ENCODE measurements at places on chromosomes 7 and 10.
A peak's percentile ranks its signal among the peaks of the same experiment; 100 is the strongest.

- H3K27ac ChIP-seq, result no peak overlapping the region
- H3K4me3 ChIP-seq, result no peak overlapping the region
- no peaks in the 10 kb centered on the region for H3K4me1 ChIP-seq
Measured at GRCh38 chr7:93036807-93037206, 81.0 kb downstream of the SAMD9 start.

DNA sequence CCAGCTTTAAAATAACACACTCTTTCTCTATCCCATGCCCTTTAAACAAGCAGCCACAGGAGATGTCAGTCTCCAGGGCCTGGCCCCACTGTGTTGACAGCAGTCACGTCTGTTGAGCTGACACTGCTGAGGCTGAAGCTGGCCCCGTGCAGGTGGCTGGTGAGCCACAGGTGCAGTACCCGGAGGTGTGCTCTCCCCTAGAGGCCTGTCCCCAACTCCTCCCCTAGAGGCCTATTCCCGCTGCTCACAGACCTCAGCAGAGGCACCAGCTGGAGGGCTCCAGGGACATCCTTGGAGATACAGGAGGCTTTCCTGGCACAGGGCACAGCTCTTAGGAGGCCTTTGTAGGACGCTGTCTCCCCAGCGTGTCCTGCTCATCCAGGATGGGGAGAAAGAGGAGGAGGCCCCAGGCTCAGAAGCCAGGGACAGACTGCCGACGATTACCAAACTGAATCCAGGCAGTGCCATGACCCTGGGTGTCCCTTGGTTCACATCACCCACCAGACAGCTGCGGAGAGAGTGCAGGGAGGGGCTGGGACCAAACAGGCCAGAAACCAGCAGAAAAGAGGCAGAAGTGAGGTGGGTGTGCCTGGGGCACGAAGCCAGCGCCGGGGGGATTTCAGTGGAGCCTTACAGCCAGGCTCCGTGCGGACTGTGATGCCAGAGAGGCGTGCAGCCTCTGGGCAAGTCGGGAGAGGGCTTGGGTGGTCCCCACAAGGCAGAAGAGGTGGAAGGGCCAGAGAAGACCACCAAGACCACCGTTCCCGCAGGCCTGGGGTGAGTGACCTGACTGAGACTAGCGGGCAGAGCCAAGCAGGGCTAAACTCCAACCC is 18.5 kb upstream of the TTYH3 start:
- H3K4me3 ChIP-seq, result peak overlapping the region; percentile 11
- DNase-seq, result peak; percentile 72
- H3K4me1 ChIP-seq, result peaks cover 21% of the 10 kb centered on the region
- H3K27me3 ChIP-seq, result no peaks in the 10 kb centered on the region
- peak overlapping the region; percentile 75 for H3K27ac ChIP-seq

GRCh38 chr7:2612445-2613097 is 19.2 kb upstream of the TTYH3 start:
- H3K36me3 ChIP-seq, result no peaks in the 10 kb centered on the region
- H3K4me3 ChIP-seq, result no peak overlapping the region

DNA sequence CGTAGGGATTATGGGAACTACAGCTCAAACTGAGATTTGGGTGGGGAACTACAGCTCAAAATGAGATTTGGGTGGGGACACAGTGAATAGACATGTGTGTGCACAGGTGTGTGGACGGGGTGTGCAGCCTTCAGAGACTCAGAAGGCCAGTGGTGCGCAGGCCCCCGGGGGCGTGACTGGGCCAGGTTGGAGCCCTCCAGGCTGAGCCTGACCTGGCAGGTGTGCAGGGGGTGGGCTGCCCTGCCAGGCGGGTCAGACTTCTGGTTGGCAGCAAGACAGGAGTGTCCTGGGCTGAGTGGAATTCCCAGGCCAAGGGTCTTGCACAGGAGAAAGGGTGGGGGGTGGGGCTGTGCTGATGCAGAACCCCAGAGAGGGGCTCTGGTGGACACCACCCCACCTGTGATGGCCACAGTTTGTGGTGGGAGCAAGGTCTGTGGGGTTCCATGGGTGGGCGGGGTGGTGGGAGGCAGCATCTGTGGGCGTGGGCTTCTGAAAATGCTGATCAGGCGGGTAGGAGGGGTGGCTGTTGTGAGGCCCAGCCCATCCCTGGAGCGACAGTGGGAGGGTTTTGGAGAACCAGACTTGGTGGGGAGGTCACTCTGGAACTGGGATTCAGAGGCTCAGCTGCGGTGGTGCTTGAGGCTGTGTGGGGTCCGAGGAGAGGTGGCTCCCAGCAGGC is 29.3 kb upstream of the PSMG3 start:
- H3K27ac ChIP-seq, result no peak overlapping the region
- no peak for DNase-seq
- peaks cover 15% of the 10 kb centered on the region for H3K27me3 ChIP-seq
- H3K4me1 ChIP-seq, result no peaks in the 10 kb centered on the region
- no peak overlapping the region for H3K4me3 ChIP-seq

GRCh38 chr7:86929293-86930109 is 130.0 kb downstream of the ELAPOR2 start:
- H3K4me1 ChIP-seq, result peaks cover 4% of the 10 kb centered on the region
- no peaks in the 10 kb centered on the region for H3K36me3 ChIP-seq
- H3K4me3 ChIP-seq, result no peak overlapping the region
- no peak for DNase-seq
- H3K27ac ChIP-seq, result no peak overlapping the region

DNA sequence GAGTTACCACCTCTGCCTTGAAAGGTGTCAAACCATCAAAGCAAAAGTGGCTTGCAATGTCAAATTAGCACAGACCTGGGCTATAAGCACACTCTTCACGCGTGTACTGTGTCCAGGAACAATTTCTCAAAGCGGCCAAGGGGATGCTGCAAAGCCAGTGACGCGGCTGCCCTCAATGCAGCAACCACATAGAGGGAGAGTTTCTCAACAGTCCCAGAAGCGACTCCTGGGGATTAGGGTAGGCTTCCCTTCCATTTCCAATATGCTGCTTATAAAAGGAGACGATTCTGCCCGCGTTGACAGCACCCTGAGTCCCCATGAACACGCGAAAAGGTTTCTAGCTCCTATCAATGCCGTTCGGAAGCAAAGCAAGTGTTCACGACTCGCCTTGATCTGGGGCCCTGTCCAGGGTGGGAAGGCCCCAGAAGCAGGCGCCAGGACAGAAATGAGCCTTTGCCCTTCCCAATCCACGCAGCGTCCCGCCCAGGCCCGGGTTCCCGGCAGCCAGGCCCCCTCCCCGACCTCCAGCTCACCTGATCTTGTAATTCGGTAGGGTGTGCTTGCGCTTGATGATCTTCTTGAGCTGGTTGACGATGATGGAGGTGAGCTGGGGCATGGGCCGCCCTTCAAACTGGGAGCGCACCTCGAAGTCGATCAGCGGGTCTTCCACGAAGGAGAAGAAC is 1.3 kb downstream of the PDZD8 start:
- DNase-seq, result peak; percentile 45
- peaks cover 29% of the 10 kb centered on the region for H3K4me1 ChIP-seq
- no peaks in the 10 kb centered on the region for H3K36me3 ChIP-seq
- no peaks in the 10 kb centered on the region for H3K27me3 ChIP-seq

- H3K27me3 ChIP-seq, result no peaks in the 10 kb centered on the region
- no peak overlapping the region for H3K4me3 ChIP-seq
- H3K27ac ChIP-seq, result no peak overlapping the region
- no peaks in the 10 kb centered on the region for H3K36me3 ChIP-seq
Measured at GRCh38 chr7:89796481-89796880, 357.8 kb upstream of the STEAP1 start.

- peak overlapping the region; percentile 43 for H3K27ac ChIP-seq
- peaks cover 10% of the 10 kb centered on the region for H3K36me3 ChIP-seq
- peak; percentile 89 for DNase-seq
- H3K4me1 ChIP-seq, result peaks cover 19% of the 10 kb centered on the region
- H3K27me3 ChIP-seq, result no peaks in the 10 kb centered on the region
- H3K4me3 ChIP-seq, result no peak overlapping the region
Measured at GRCh38 chr10:44955413-44956070, 4.1 kb upstream of the RASSF4 start.

- DNase-seq, result no peak
- no peaks in the 10 kb centered on the region for H3K27me3 ChIP-seq
- H3K27ac ChIP-seq, result no peak overlapping the region
Measured at GRCh38 chr10:62015994-62016393, 114.5 kb downstream of the ARID5B start.

GRCh38 chr10:105644091-105644490 is 1003.0 kb downstream of the SORCS3 start:
- H3K27ac ChIP-seq, result no peak overlapping the region
- H3K36me3 ChIP-seq, result no peaks in the 10 kb centered on the region
- DNase-seq, result no peak
- no peaks in the 10 kb centered on the region for H3K27me3 ChIP-seq
- H3K4me3 ChIP-seq, result no peak overlapping the region

DNA sequence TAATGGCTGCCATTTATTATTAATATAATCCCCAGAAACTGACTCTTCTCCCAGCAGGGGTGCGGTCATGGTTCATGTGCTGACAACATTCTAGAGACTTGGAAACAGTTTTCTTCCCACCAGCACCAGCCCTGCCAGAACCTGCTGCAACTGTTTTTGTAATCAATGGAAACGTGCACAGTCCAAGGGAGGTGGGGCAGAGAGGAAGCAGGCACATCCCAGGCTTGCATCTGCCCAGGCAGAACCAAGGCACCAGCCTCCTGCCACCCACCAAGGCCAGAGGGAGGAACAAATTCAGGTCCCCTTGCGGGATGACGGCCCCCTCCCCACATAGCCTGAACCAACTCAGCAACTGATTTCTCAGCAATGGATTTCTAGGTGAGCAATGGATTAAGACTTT is 119.0 kb downstream of the OAT start:
- DNase-seq, result no peak
- peaks cover 2% of the 10 kb centered on the region for H3K4me1 ChIP-seq
- H3K27ac ChIP-seq, result no peak overlapping the region
- no peaks in the 10 kb centered on the region for H3K36me3 ChIP-seq
- H3K4me3 ChIP-seq, result no peak overlapping the region

DNA sequence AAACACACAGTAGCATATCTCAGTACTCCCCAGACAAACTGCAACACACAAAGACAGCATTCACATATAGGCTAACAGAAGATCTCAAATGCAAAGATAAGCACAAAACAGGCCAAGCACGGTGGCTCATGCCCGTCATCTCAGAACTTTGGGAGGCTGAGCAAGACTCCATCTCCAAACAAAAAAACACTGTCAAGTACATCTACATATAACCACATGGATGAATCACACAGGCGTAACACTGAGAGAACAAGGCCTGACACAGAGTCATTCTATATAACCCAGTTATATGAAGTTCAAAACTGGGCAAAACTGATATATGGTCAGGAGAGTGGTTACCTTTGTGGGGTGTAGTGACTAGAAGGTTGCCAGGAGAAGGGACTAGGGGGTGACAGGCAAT is 506.4 kb downstream of the KCNMA1 start:
- H3K27ac ChIP-seq, result no peak overlapping the region
- H3K36me3 ChIP-seq, result no peaks in the 10 kb centered on the region
- H3K4me3 ChIP-seq, result no peak overlapping the region
- H3K4me1 ChIP-seq, result no peaks in the 10 kb centered on the region
- no peak for DNase-seq

GRCh38 chr10:24791084-24791726 is 67.5 kb upstream of the ARHGAP21 start:
- H3K36me3 ChIP-seq, result no peaks in the 10 kb centered on the region
- no peak overlapping the region for H3K27ac ChIP-seq
- H3K4me1 ChIP-seq, result no peaks in the 10 kb centered on the region
- H3K27me3 ChIP-seq, result no peaks in the 10 kb centered on the region
- no peak for DNase-seq

DNA sequence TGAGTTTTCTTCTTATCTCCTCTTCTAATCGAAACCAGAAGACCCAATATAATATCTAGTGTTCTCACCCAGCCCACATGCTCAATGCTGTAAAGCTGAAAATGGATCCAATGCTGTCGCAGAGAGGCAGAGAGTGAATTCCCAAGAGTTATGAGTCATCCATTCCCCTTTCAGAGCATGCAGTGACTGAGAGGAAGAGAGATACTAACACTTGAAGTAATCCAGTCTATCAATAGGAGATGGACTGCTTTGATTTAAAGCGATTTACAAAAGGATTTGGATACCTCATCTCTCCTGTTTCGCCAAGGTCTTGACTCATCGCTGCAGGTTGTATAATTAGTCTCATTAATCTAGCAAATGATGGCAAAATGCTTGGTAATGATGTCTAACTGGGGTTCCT is 41.5 kb upstream of the PRKCQ start:
- DNase-seq, result no peak
- H3K27me3 ChIP-seq, result no peaks in the 10 kb centered on the region
- H3K4me1 ChIP-seq, result peaks cover 8% of the 10 kb centered on the region
- H3K36me3 ChIP-seq, result no peaks in the 10 kb centered on the region
- H3K4me3 ChIP-seq, result no peak overlapping the region

GRCh38 chr10:73995035-73995358 is 2.9 kb upstream of the VCL start:
- no peak overlapping the region for H3K27ac ChIP-seq
- no peak for DNase-seq
- H3K4me3 ChIP-seq, result no peak overlapping the region

- no peaks in the 10 kb centered on the region for H3K4me1 ChIP-seq
- H3K27me3 ChIP-seq, result peaks cover 8% of the 10 kb centered on the region
- H3K36me3 ChIP-seq, result no peaks in the 10 kb centered on the region
- no peak overlapping the region for H3K4me3 ChIP-seq
- DNase-seq, result no peak
Measured at GRCh38 chr7:28922624-28923331, 35.4 kb downstream of the TRIL start.

GRCh38 chr7:27901028-27901760 is 161.2 kb downstream of the TAX1BP1 start:
- DNase-seq, result no peak
- no peaks in the 10 kb centered on the region for H3K36me3 ChIP-seq
- no peaks in the 10 kb centered on the region for H3K4me1 ChIP-seq
- H3K27me3 ChIP-seq, result no peaks in the 10 kb centered on the region
- peak overlapping the region; percentile 13 for H3K4me3 ChIP-seq
- H3K27ac ChIP-seq, result peak overlapping the region; percentile 7

- no peaks in the 10 kb centered on the region for H3K36me3 ChIP-seq
- no peak for DNase-seq
- peaks cover 5% of the 10 kb centered on the region for H3K27me3 ChIP-seq
- peak overlapping the region; percentile 61 for H3K4me3 ChIP-seq
- peaks cover 5% of the 10 kb centered on the region for H3K4me1 ChIP-seq
Measured at GRCh38 chr10:12350925-12351324, 1.6 kb downstream of the CAMK1D start.

GRCh38 chr7:149783386-149784250 is 10.2 kb upstream of the ZNF467 start:
- no peaks in the 10 kb centered on the region for H3K36me3 ChIP-seq
- DNase-seq, result no peak
- no peaks in the 10 kb centered on the region for H3K4me1 ChIP-seq
- H3K27me3 ChIP-seq, result peaks cover 6% of the 10 kb centered on the region
- no peak overlapping the region for H3K27ac ChIP-seq

DNA sequence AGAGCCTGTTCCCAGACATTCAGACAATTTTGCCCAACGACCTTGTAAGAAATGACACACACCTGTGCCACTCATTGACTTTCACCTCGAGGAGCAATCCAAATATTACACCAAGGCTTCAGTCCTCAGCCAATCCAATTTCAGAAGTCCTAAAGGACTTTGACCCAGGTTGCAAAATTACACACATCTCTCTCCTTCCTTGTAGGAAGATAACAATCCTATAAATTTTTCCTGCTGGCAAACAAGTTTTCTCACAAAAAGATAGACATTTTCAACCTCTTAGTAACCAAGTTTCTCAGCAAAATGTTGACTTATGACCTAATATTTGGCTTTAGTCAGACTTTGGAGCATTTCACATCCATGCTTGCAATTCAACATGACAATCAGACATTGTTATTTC is 745.0 kb downstream of the GRID1 start:
- no peaks in the 10 kb centered on the region for H3K4me1 ChIP-seq
- H3K27me3 ChIP-seq, result no peaks in the 10 kb centered on the region
- H3K27ac ChIP-seq, result no peak overlapping the region
- no peak for DNase-seq
